ENCODE measurements at places on chromosomes 2 and 18.

GRCh38 chr2:117056376-117056748, 758.1 kb upstream of the DDX18 start:
- no peak for DNase-seq

GRCh38 chr2:68155618-68156017, 2.1 kb upstream of the PNO1 start:
- DNase-seq, result no peak

- peak; percentile 14 for DNase-seq
Measured at GRCh38 chr2:102185347-102185746, 1.5 kb upstream of the IL1RL2 start.

DNA sequence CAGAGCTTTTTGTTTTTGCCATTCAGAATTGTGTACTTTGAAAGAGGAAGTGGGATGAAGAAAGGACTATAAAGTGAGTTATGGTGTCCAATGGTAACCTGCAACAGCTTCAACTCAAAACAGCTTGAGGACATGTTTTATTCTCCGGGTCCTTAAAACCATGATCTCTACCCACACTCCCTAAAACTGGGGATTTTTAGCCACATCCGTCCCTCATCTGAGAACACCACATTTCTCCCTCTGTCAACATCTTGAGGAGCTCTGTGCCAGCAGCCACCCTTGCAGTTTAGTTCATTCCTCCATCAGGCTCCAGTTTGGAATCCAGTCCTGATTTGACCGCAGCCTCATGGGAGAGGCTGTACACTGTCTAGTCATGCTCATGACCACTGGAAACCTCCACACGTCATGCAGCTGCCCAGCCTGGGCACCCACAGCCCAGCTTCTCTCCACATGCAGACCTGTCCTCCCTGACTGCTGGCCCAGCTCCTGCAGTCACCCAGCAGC, 62.6 kb downstream of the C18orf63 start:
- DNase-seq, result no peak

DNA sequence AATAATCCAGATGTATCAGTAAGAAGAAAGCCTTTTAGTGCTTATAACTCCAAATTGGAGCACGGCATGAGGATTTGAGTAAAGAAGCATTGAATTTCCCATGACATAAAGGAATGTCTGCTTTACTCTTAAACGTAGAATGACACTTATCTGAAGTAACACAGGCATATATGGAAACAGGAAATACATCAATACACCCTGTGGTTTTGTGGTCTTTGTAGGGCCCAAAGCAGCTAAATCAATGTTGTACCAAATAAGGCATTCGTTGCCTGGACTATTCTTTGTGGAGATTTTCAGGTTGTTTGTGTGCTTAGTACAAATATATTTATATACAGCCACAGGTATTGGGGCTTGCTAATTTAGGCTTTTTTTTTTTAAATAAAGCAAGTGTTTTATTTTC, 660.5 kb downstream of the LRRTM4 start:
- DNase-seq, result no peak

GRCh38 chr2:70534183-70534836, 19.3 kb downstream of the TGFA start:
- no peak for DNase-seq

DNA sequence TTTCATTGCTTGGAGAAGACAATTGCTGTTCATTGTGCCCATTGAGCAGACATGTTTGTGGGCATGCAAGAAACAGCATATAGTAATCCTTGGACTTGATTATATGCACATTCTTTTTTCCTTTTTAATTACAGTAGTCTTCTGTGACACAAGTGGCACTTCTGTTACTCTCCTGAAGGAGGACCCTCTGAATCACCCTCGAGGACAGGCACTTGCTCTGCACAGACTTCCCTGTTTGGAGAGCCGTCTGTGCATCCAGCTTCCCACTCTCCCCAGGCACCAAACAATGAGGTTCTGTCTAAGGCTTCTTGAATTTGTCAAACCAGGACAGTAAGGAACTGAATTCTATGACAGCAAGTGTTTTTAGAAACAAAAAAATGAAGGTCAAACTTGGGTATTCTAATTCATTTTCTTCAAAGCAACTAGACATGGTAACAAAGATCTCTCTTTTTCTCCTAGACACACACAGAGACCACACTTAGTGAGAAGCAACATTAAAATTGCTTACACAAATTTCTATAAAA, 844.6 kb upstream of the ID2 start:
- no peak for DNase-seq

GRCh38 chr18:74416124-74416523, 41.0 kb downstream of the DIPK1C start:
- no peak for DNase-seq

- no peak for DNase-seq
Measured at GRCh38 chr2:65778137-65778536, 345.7 kb upstream of the SPRED2 start.

- DNase-seq, result no peak
Measured at GRCh38 chr18:34220081-34220815, 4.5 kb downstream of the NOL4 start.

DNA sequence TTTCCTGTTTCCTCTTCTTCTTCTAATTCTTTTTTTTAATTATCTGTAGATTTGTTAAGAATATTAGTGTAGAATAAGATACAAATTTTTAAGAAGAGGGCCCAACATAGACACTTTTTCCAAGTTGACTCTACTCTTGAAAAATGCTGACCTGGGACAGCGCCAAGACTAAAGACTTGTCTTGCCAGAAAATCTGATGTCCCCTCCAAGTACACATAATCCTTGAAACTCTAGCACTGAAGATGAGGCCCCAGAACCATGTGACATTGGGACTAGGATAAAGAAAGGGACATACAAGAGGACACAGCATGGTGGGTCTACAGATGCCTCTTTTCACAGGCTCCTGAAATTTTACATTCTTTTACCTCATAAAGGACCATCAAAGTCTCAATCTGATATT, 271.6 kb upstream of the SESTD1 start:
- DNase-seq, result no peak

- DNase-seq, result no peak
Measured at GRCh38 chr2:186891185-186891621, 42.2 kb upstream of the ZSWIM2 start.

DNA sequence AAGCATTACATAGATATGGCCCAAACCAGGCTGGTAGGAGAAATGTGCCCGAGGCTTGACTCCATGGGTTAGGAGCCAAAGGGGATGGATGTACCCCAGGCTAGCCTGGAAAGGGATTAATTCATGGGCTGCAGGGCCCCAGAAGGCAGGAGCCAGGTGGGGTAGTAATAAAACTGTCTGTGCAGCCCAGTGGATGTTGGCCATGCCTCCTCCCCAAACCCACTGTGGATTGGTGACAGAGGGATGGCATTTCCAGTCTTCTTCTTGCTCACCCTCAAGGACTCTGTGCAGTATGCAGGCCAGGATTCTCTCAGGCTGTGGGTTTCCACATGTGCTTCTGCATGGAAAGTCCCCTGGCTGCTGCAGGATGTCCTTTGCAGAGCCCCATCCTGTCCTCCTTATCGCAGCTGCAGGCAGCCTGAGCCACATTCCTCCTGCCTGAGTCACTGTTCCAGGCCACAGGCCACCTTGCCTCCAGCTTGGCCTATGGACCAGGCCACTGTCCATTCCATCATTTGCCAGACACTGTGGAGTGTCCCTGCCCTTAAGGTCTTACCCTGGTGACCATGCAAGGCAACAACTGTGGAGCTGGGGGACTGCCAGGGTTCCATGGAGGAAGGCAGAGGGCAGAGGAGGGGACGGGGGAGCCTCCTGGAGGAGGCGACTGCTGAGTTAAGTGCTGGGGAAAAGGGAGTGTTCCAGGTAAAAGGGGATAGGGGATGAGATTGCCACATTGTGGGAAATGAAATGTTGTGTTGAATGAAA, 38.9 kb downstream of the INO80C start:
- no peak for DNase-seq

- no peak for DNase-seq
Measured at GRCh38 chr2:216780843-216781242, 79.0 kb downstream of the TNP1 start.

DNA sequence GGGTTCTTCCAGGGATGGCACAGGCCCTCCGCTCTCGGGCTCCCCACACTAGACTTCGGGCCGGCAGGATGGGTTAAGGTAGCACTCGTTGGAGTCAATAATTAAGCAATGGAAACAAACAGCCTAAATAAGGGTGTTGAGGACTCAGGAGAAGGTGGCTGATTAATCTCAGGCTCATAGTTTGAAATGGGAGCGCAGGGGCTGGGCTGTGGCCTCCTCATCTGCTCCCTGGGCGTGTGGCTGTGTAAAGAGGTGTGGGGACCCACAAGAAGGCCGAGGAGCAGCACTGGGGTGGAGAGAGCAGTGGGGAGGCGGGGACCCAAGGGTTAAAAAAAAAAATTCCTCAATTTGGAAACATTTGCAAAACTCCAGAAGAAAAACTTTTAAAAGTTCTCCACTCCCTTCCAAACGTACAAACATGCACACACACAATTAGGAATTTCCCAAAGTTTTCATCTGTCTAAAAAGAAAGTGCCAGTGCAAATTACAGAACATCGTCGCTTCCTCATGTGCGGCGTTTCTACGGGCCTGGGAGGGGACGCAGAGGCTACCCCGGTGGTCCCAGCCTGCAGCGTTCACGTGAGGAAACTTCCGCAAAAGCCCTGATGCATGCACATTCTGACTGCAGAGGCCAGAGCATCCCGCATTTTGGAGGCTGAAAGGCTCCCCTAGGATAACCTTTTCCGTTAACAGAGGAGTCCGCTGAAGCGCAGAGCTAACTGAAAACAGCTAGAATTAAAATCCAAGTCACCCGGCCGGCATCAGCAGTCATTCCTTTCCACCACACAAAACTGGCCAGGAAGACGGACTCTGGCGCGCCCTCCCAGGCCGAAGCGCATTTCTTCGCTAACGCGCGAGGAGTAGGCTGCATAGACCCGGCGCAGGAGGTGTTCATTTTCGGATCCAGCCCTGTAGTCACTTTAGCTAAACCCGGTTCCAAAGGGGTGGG, 1.0 kb upstream of the TUBB6 start:
- DNase-seq, result no peak

- DNase-seq, result no peak
Measured at GRCh38 chr2:42102024-42102590, 54.3 kb downstream of the PKDCC start.

DNA sequence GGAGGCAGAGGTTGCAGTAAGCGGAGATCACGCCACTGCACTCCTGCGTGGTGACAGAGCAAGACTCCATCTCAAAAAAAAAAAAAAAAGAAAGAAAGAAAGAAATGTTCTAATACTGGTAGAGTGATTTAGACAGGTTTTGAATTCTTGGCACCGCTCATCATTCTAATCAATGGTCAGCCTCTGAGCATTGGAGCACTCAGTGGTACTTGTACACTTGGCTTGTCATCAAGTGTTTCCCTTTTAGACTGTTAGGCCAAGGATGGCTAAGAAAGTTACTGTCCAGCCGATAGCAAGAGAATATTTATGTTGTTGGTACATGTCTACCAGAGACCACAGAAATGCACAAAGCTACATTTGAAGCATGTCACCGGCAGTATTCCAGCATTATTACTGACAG, 444.1 kb upstream of the RAB12 start:
- DNase-seq, result no peak

DNA sequence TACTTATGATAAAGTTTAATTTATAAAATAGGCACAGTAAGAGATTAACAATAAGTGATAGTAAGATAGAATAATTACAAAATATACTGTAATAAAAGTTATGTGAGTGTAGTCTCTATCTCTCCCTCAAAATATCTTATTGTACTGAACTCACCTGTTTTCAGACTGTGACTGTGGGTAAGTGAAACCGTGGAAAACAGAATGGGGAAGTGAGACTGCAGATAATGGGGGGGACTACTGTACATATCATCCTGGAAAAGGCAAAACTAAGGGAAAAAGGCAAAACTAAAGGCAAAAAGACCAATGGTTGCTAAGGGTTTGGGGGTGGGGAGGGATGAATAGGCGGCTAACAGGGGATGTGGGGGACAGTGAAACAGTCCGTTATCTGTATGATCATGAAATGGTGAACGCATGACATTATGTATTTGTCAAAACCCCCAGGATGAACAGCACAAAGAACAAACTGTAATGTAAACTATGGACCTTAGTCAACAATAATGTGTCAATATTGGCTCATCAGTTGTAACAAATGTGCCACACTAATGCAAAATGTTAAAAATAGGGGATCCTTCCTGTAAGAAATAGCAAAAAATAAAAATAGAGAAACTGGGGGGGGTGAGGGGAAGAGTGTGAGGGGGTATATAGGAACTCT, 93.8 kb downstream of the EPB41L3 start:
- no peak for DNase-seq

DNA sequence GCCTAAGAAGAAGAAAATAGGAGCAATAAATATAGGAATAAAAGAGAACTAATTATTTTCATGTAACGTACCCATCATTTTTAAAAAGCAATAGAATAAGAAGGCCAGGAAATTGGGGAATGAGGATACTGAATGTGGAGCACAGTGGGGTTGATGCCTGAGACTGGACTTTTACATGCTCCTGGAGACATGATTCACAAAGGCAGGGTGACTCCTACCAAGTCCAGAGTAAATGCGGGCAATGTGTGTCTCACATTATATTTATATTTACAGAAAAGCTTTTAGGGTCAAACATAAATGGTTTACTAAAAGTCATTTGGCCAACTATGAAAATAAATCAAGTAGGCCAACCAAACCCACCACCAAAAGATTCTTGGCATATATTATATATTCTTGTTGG, 87.9 kb upstream of the COL5A2 start:
- no peak for DNase-seq

DNA sequence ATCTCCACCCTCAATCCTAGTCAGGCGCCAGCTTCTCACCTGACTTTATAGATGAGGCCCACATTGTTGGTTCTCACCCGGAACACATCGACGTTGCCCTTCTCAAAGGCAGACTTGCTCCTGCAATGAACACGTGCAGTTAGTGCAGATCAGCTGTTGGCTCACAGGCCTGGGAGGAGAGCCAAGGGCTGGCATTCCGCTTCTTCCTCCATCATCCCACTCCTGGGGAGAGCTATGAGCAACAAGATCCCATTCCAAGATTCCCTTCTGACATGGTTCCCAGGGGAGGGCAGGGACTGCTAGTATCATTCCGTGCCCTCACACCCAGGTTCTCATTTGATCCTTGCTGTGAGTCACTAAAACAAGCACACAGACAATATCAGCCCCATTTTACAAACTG, 15.1 kb downstream of the LOXHD1 start:
- no peak for DNase-seq

DNA sequence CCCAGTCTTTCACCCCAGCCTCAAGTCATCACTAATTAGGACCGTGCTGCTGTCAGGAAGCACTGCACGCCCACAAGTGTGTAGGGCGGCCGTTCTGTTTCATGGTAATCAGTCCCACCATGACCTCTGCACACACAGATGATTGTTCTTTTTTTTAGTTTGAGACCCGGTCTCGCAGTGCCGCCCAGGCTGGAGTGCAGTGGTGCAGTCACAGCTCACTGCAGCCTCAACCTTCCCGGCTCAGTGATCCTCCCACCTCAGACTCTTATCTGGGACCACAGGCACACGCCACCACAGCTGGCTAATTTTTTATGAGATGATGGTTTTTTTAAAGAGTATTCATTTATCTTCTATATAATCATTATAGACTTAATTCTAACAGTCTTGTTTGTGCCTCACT, 1.8 kb upstream of the IAH1 start:
- no peak for DNase-seq

GRCh38 chr2:7424481-7424880, 507.3 kb downstream of the RNF144A start:
- no peak for DNase-seq

GRCh38 chr2:176818617-176819016, 394.0 kb upstream of the HNRNPA3 start:
- DNase-seq, result peak; percentile 10

Data from HEK293T (cell line).